ENCODE measurements at places on chromosomes 12 and 14. TPM values are rescaled to one million over a fixed set of nuclear protein-coding genes. Genes with fewer than 3 reads are reported as not detected.
A peak's percentile ranks its signal among the peaks of the same experiment; 100 is the strongest.

Gene CD163
- total RNA-seq = 6.9 TPM

Gene KSR2
- under 0.01 TPM for total RNA-seq

Gene RPL10L
- not detected for total RNA-seq

Gene PTPN21
- 23.9 TPM for total RNA-seq

Gene GIT2
- 37.1 TPM for total RNA-seq

GRCh38 chr12:67001251-67001650, 267.9 kb upstream of the CAND1 start:
- DNase-seq = no peak

DNA sequence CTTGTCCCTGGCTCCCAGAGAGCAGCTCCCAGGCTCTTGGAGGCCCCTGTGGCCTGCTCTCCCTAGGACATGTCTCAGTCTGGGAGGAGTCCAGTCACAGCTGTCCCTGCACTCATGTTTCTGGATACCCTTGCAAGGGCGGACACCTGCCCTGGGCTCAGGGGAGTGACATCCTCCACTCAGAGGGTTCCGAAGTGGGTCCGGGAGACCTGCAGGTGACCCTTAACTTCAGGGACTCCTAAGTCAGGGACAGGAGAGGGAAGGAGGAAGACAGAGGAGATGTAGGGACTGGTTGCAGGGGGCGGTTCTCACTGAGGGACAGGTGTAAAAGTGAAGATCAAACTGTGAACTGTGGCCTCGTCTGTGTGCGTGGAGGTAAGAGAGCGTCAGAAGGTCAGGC, 37.6 kb downstream of the CACNA2D4 start:
- DNase-seq = peak; percentile 30

- DNase-seq = no peak
These were observed 4.3 kb downstream of the TM7SF3 start for GRCh38 chr12:27009881-27010301.

GRCh38 chr12:51320695-51321320, 3.2 kb downstream of the BIN2 start:
- peak; percentile 80 for DNase-seq

DNA sequence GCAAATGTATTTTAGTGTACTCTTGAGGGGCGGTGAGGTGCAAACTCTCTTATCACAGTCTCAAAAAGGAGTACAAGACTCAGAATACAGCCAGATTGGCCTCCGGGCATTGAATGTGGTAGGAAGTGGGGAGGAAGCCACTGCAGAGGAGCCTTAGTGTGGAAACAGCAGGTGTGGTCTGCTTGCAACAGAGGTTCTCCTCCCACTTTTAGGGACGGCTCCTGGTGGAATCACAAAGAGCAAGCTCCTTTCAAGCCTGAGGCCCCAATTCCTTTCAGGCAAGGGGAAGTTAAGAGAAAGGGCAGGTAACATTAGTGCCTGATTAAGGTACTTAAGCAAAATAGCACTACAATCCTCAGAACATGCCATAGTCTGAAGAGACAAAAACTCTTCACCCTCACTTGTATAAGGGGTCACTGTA, 23.7 kb upstream of the SLC2A3 start:
- DNase-seq = peak; percentile 41

DNA sequence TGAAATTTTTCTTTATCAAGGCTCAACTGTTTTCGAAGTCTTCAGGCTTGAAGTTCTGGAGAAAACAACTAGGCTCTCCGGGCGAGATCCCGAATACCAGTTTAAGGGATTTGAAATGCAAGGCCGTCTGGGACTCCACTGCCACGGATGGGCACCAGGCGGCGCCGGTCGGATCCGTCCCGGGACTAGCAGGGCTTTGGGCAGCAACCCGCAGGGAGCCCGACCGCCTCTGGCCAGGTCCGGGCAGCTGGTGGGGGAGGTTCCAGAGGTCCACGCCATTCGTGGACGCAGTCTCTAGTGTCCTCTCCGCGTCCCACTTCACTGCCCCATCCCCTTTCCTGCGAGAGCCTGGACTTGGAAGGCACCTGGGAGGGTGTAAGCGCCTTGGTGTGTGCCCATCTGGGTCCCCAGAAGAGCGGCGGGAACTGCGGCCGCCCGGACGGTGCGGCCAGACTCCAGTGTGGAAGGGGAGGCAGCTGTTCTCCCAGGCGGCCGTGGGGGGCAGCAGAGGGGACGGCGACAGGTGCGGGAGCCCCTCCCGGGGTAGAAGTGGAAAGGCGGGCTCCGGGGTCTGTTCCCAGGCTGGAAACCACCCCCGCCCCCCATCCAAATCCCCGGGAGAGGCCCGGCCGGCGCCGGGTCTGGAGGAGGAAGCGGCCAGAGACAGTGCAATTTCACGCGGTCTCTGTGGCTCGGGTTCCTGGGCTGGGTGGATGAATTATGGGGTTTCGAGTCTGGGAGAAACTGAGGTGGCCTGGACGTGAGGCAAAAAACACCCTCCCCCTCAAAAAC, 838 bp upstream of the ERBB3 start:
- peak; percentile 82 for DNase-seq

Data from muscle of leg (tissue), 16 donors.